Esophagus squamous epithelium (tissue), 5 donors: ENCODE measurements at places on chromosomes 3 and 15. TPM values are rescaled to one million over a fixed set of nuclear protein-coding genes. Genes with fewer than 3 reads are reported as not detected.

Gene PP2D1
- not detected for total RNA-seq

Gene PIGZ
- 3.4 TPM for total RNA-seq

Gene LRRC31
- not detected for total RNA-seq

Gene CCR4
- 0.66 TPM for total RNA-seq

Gene SLC38A3
- not detected for total RNA-seq

Gene CADM2
- 0.13 TPM for total RNA-seq

Gene STAB1
- 49.1 TPM for total RNA-seq

Gene SLCO2A1
- 3.3 TPM for total RNA-seq

Gene SPINK8
- not detected for total RNA-seq

Gene SYNPR
- not detected for total RNA-seq

Gene HHLA2
- total RNA-seq: not detected

Gene SUMF1
- total RNA-seq: 50.4 TPM

Gene COL6A5
- total RNA-seq: 0.26 TPM

Gene TIGIT
- 0.68 TPM for total RNA-seq

Gene TMEM266
- total RNA-seq: 0.29 TPM

Gene CEMIP
- total RNA-seq: 9.0 TPM

Gene CORO2B
- total RNA-seq: 0.19 TPM

Gene CADPS
- total RNA-seq: not detected

Gene ZIC1
- not detected for total RNA-seq

Gene KLHL40
- total RNA-seq: not detected

Gene RTP3
- not detected for total RNA-seq

Gene FOXB1
- not detected for total RNA-seq

Gene MED12L
- total RNA-seq: 0.29 TPM

Gene RBP2
- total RNA-seq: not detected

Gene GOLGA8G
- not detected for total RNA-seq

Gene CD200
- total RNA-seq: 0.27 TPM

Gene TUSC7
- total RNA-seq: not detected

Gene ALPK3
- 1.9 TPM for total RNA-seq

Gene ANKRD34C
- not detected for total RNA-seq

Gene LHFPL4
- 0.23 TPM for total RNA-seq

Gene ADIPOQ
- total RNA-seq: not detected

Gene TGM5
- total RNA-seq: 36.1 TPM

Gene KBTBD8
- total RNA-seq: 1.3 TPM

Gene MEX3B
- 0.22 TPM for total RNA-seq

Gene PLSCR5
- not detected for total RNA-seq

Gene FMN1
- total RNA-seq: 4.3 TPM

Gene TMEM207
- total RNA-seq: not detected
